ENCODE measurements at places on chromosomes 4 and X.

GRCh38 chr4:77127837-77128621, 29.0 kb upstream of the CCNG2 start:
- DNase-seq: no peak

GRCh38 chr4:40887764-40888131, 138.0 kb downstream of the NSUN7 start:
- DNase-seq: no peak

DNA sequence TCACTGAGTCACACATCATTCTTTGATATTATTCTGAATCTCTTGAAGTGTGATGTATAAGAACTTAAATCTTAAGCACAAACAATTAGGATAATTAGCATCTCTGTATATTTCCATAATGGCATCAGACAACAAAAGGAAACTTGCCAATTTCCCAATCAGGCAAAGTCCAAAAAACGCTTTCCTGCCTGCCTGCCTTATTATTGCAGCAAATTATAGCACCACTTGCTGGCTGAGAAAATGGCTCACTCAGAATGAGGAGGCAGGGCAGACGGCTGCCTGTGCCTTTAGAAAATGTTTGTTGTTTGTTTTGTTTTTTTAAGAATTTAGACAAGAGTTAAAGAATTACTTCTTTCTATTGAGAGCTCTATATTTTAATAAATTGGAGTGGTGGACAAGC, 27.7 kb upstream of the NR3C2 start:
- DNase-seq: no peak

- DNase-seq: no peak
Observed at GRCh38 chrX:32571579-32571978, 639.8 kb downstream of the DMD start.

DNA sequence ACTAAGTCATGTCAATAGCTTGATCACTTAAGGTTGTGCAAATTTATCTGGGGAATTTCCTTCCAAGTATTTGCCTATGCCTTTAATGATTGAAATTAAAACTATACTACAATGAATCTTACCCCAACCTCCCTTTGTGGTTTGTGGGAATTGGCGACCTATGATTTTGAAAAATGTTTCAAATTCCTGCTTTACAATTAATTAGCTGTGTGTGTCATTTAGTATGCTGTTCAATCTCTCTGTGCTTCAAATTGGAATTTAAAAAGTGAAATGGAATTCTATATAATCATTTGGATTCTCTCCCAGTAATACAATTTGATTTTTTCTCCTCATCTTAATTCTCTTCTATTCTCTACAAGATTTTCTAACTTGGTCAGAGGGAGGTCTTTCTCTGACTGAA, 2319.5 kb downstream of the ARAP2 start:
- DNase-seq: no peak

GRCh38 chr4:156291317-156291716, 337.7 kb upstream of the CTSO start:
- DNase-seq: no peak

GRCh38 chr4:86706923-86707597, 112.9 kb downstream of the PTPN13 start:
- no peak for DNase-seq

- DNase-seq: no peak
Observed at GRCh38 chr4:73978886-73979285, 2.9 kb downstream of the PF4 start.

DNA sequence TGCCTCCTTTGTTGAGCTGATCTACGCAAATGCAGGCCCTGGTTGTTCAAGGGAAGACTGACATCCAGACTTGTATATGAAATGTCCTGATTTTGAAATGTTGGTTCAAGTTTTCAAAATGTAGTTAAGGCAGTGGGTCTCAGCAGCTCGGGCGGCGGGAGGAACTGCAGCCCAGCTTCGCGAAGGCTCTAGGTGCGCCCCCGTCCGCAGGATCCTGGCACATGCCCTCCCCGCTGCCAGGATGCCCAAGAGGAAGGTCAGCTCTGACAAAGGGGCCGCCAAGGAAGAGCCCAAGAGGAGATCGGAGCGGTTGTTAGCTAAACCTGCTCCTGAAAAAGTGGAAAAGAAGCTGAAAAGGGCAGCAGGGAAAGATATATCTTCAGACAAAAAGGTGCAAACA, 1310.1 kb downstream of the ADGRL3 start:
- DNase-seq: no peak

DNA sequence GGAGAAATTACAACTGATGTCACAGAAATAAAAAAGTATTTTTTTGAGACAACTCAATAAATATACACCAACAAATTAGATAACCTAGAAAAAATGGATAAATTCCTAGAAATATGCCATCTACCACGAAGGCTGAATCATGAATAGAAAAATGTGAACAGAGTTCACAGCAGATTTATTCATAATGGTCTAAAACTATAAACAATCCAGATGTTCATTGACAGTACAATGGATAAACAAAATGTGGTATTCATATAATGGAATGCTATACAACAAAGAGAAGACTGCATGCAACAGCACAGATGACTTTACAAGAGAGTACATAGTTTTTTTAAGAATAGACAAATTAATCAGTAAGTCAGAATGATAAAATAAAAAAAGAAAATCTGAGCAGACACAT, 55.2 kb downstream of the CLOCK start:
- no peak for DNase-seq

- no peak for DNase-seq
Observed at GRCh38 chrX:39921838-39922237, 175.9 kb downstream of the BCOR start.

DNA sequence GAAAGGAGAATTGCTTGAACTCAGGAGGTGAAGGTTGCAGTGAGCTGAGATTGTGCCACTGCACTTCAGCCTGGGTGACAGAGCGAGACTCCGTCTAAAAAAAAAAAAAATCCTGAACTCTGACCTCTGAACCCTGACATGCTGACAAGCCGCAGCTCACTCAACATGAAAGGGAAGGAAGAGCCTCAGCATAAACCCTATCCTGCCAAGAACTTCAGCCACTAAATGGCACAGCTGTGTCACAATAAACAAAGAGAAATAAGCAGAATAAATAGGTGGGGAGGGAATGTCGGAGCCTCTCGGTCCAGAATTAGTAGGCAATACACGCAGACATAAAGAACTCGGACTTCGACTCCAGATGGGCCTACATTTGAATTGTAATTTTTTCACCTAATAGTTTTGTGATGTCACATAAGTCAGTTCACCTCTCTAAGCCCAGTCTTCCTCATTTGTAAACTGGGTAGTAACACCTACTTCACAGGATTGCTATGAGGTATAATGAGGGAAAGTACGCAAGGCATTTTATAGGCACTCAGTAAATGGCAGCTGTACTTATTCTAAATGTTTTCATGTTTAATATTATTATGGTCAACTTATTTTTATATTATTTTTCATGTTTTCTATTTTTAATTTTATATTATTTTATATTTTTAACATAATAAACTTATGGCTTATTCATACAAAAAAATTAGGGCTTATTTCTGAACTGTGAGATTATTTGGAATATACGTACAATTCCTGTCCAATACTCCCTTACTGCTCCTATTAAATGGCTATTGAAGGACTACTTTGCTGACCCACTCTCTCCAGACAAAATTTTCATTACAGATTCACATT, 243.4 kb downstream of the SCFD2 start:
- no peak for DNase-seq

DNA sequence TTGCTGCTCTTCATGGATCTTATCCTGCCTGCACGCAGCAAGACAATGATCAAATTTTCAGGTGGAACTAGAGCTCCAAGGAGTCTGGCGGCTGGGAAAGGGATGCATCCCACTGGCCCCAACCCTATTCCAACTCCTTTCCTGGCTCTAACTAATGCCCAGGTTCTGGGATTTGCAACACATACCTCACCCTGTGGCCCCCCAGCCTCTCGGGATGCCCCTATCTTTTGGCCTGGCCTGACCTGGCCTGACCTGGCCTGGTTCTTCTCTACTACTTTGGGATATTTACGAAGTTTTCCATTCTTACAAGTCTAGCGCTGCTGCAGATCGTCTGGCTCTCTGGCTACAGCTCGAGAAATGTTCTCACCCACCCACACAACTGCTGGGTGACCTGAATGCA, 56.4 kb upstream of the CDKN2AIP start:
- no peak for DNase-seq

DNA sequence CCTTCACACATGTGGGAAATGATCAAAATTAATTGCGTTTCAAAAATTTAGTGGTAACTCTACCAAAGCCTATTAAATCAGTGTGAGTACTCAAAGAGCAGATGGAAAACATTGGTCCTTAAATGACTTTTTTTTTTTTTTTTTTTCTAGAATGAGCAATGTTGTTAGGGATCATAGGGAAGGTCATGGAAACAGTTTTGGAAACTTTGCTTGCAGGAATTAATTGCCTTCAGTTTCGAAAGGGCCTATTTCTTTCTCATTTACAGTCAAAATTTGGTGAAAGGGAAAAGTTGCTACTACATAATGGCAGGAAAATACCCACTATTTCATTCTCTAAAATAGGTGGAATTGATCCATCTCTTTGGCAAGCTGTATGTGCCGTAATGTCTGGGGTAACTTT, 160.9 kb downstream of the RTL9 start:
- no peak for DNase-seq

- no peak for DNase-seq
Observed at GRCh38 chr4:90118527-90119195, 8.5 kb upstream of the CCSER1 start.

DNA sequence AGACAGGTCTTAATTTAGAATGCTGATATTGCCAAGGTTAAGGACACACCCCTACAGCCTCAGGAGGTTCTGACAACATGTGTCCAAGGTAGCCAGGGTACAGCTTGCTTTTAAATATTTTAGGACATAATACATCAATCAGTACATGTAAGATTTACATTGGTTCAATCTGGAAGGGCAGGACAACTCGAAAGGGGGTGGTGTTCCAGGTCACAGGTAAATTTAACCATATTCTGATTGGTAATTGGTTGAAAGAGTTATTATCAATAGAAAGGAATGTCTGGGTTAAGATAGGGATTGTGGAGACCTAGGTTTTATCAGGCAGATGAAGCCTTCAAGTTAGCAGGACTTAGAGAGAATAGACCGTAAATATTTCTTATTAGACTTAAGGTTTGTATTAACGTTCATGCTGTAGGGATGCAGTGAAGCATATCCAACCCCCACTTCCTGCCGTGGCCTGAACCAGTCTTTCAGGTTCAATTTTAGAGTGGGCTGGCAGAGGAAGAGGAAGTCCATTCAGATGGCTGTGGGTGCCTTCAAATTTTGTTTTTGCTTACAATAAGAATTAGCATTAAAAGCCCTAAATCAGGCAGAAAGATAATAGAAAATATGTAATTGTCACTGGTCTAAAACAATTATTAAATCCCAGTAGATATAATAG, 136.5 kb upstream of the GALNTL6 start:
- DNase-seq: no peak

GRCh38 chrX:56803850-56804681, 75.0 kb downstream of the NBDY start:
- DNase-seq: no peak

- no peak for DNase-seq
Observed at GRCh38 chr4:56323327-56323726, 64.0 kb downstream of the AASDH start.

GRCh38 chr4:125992891-125993290, 678.1 kb downstream of the FAT4 start:
- no peak for DNase-seq

- no peak for DNase-seq
Observed at GRCh38 chr4:153722036-153722435, 37.8 kb downstream of the RNF175 start.

- no peak for DNase-seq
Observed at GRCh38 chrX:68846536-68846935, 17.7 kb downstream of the EFNB1 start.

DNA sequence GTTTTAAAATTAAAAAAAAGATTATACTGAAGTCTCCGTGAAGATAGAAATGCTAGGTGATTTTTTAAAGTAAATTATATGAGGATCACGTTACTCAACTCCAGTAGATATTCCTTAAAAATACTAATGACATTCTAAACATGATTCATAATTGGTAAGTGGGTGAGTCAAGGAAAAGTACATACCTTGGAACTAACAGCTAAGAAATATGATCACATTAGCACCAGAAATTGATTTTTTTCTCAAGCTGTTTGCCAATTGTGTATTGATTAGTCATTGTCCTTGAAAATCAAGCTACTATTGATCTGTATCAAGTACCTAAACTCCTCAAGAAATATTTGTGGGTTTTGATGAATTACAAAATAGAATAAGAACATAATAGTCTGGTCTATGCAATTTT, 362.6 kb upstream of the PPP1R2C start:
- DNase-seq: no peak
